ENCODE measurements at places on chromosomes 3 and 15. TPM values are rescaled to one million over a fixed set of nuclear protein-coding genes. Genes with fewer than 3 reads are reported as not detected.

The CCR3 gene
- 0.14 TPM for total RNA-seq

The NECTIN3 gene
- total RNA-seq, result 56.1 TPM

DNA sequence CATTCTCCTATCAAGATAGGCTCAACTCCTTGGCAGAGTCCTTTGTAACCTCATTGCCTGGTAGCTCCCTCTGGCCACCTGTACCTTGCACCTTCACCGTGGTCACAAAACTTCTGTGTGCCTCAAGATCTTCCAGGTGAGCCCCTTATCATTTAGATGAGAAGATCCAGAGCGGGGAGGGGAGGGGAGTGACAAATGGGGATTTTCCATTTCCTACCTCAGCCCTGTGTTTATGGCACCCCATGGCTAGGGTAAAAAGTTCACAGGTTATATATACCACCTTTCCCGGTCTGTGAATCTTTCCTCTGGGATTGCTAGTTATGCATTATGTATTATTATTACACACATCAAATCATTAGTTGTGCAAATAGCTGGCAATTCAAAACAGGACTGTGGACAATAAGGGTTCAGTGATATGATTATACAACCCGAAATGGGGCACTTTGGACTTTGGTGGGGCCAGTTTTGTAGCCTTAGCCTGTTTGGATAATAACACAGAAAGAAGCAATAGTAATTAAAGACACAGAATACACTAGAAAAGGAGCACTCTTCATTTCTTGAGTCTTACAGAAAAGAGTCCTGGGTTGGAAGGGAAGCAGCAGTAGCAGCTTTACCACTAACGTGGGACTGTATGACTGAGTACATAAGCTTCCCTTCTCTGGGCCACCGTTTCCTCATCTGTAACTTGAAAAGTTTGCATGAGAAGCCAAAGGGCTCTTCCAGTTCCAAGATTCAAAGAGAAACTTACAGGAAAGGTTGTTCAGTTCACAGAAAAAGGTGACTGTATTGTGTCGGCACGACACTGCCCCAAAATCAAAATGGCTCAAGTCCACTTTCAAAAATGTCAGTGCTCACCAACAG is 7.1 kb downstream of the TLE3 start:
- DNase-seq, result no peak
- H3K27me3 ChIP-seq, result no peaks in the 10 kb centered on the region
- peaks cover 59% of the 10 kb centered on the region for H3K36me3 ChIP-seq
- peaks cover 83% of the 10 kb centered on the region for H3K4me1 ChIP-seq
- no peak overlapping the region for H3K27ac ChIP-seq

The PLSCR2 gene
- total RNA-seq, result not detected
